ENCODE measurements at places on chromosomes 12 and 14. TPM values are rescaled to one million over a fixed set of nuclear protein-coding genes. Genes with fewer than 3 reads are reported as not detected.
A peak's percentile ranks its signal among the peaks of the same experiment; 100 is the strongest.

DNA sequence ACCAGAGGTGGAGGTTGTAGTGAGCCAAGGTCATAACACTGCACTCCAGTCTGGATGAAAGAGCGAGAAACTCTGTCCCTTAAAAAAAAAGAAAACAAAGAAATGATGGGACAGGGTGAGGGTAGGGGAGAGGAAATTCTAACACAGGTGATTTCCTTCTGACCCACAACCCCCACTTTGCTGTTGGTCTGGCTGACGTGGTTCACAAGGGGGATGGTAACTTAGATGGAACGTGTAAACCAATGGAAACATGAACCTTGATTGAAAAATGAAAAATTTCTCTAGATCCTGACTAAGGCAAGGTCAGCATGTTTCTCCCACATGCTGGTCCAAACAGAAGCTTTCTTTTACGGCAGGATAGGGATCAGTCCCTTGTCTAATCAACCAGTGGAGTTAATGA is 15.8 kb upstream of the RIOX1 start:
- no peak for DNase-seq

RAB35 gene
- polyA plus RNA-seq: 44.2 TPM

GLIPR1L1 gene
- polyA plus RNA-seq: 0.70 TPM

- DNase-seq: no peak
Observed at GRCh38 chr12:1936406-1937320, 18.2 kb upstream of the CACNA2D4 start.

DNA sequence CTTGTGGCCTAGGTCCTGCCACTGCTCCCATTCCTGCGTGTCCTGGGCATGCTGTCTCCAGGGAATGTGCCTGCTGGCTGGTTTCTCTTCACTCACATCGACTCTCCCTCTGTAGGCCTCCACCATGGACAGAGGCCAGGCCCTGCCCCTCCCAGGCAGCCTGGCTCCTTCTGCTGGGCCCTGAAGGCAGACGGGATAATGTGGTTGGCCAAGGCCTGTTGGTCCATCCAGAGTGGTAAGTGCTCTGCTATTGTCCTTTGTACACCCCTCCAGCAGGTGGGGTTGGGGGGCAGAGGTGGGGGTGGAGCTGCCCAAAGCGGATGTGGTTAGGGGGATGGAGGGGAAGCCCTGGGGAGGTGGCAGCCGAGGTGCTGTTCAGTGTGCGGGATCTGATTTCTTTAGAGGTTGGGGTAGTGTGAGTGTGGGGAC is 9.5 kb upstream of the NR4A1 start:
- DNase-seq: no peak

DNA sequence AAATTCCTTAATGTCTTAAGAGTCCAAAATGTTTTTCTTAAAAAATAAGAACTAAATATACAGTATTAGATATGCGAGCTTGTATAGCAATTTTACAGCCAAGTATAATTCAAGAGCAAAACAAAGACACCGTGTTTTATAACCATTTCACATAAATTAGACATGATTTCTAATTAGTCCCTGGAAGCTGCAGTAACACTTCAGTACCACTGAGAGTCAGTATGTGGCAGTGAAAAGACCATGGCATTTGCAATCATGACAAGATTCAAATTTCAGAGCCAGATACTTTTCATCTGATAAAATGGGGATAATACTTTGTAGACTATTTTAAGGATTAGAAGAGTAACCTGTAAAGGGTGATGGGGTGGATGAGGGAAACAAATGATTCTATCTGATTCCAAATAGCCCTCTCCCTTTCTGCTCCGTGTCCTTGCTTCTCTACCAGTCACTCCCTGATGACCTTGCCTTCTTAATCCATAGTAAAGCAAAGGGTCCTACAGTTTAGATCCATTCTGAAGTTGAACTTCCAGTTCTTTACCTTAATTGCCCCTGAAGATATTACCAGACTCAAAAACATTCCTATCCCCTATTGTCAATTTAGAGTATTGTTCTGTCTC is 145.4 kb upstream of the ABCD2 start:
- no peak for DNase-seq

- DNase-seq: no peak
Observed at GRCh38 chr14:91413547-91414474, 3.8 kb downstream of the CCDC88C start.

DNA sequence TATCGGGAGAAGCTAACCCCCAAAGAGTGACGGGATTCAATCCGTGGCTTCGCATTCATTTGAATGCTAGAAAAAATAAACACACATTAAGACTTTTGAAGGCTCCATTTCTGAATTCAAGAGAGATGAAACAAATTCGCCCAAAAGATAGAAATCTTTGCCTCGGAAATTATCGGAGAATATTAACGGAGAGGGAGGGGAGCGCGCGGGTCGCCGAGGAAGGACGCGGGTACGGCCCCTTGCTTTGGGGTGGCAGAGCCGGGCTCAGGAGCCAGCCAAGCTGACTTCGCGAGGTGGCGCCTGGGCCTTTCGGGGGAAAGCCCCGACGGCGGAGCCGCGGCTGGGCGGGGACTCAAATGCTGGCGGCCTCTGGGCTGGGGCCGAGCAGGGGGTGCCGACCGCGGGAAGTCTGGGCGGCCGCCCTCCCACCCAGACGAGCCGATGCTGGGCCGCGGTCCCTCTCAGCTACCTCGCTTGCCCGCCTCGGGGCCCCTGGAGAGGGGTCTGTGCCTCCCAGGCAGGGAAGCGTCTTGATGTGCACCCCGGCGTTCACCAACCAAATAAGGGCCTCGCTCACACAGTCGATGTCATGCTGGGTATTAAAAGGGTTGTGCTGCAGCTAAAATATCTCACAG is 14.7 kb downstream of the NKX2-1 start:
- no peak for DNase-seq

DNA sequence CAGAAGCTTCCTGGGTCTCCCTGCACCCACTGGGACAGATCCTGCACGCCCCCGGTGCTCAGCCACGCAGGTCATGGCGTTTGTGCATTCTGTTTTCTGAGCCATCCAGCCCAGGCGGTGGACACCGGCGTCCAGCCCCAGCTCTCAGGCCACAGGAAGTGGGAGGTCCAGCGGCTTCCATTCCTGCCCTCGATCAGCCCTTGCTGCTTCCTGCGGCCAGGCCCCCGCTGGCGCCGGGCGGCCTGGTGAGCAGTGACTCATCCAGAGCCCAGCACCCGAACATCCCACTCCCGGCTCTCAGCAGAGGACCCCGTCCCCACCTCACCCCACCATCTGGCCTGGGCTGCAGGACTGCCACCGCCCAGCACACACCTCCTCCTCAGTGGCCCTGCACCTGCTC is 18.0 kb upstream of the NUDT14 start:
- no peak for DNase-seq

GPRC5D gene
- polyA plus RNA-seq: 0.75 TPM

DNA sequence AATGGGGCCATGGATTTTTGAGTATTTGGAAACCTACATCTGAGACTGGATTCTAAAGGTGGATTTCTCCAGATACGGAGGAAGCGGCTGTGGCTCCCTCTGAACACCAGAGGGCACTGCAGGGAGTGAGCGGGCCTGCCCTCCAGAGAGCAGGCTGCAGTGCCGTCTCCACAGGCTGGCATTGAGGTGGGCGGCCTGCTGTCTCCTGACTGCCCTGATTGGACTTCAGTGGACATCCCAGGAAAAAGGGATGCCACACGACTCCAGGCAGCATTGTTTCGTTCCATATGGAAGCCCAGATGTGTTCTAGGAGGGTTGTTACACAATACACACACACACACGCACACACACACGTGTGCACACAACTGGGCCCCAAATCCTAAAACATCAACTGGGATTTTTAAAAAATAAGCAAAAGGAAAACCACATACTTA is 20.9 kb upstream of the ANO2 start:
- DNase-seq: no peak

DNA sequence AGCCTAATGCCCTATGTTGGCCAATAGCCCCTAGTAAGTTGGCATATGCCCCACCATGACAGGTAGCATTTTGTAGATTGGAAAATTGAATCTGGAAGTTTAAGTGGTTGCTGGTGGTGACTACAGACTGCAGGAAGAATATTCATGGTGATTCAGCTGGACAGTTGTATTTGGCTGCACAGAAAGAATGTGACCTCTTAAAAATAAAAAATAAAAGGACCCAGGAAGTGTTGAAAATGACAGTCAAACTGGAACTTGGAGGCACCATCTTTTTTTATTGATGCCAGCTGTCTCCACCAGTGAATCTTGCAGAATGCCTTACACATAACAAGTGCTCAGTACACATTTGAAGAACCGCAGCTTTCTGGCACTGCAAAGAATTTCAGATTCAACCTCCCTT is 73.9 kb downstream of the PRMT8 start:
- DNase-seq: no peak

LUM gene
- 194 TPM for polyA plus RNA-seq

- no peak for DNase-seq
Observed at GRCh38 chr14:91281346-91281745, 36.8 kb upstream of the GPR68 start.

DNA sequence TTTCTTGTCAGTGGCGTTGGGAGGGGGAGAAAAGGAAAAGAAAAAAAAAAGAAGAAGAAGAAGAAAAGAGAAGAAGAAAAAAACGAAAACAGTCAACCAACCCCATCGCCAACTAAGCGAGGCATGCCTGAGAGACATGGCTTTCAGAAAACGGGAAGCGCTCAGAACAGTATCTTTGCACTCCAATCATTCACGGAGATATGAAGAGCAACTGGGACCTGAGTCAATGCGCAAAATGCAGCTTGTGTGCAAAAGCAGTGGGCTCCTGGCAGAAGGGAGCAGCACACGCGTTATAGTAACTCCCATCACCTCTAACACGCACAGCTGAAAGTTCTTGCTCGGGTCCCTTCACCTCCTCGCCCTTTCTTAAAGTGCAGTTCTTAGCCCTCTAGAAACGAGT is 1.9 kb downstream of the ASCL1 start:
- DNase-seq: no peak

- no peak for DNase-seq
Observed at GRCh38 chr14:26820138-26820537, 222.3 kb upstream of the NOVA1 start.

GRCh38 chr14:86124328-86124727 is 594.4 kb downstream of the FLRT2 start:
- no peak for DNase-seq

METTL3 gene
- 83.7 TPM for polyA plus RNA-seq

DNA sequence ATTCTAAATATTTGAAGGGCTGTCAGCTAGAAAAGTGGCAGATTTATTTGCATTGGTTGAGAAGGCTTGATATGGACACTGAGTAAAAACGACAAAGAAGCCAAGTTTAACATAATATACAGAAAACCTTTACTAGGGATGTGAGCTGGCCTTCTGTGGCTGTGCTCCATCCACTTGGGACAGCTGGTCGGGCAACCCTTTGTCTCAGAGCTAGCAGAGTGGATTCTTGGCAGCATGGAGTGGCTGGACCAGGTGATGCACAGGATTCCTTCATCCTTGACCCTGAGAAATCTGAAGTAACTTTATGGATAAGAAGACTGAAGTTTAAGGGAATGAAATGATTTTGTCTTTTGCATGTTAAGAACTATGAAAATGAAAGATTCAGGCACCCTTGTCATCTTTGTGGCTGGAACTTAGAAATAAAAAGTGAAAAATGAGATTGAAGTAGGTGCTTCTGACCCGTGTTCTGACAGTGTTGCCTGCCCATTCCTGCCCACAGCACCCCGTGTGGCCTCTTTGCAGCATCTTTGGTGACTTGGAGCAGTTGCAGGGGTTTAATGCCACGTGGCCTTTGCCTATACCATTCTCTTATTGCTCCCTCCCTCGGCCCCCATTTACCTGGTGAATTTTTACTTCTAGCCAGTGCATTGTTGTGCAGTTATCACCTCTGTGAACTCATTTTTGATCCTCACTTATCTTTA is 32.6 kb downstream of the PELI2 start:
- no peak for DNase-seq

DNA sequence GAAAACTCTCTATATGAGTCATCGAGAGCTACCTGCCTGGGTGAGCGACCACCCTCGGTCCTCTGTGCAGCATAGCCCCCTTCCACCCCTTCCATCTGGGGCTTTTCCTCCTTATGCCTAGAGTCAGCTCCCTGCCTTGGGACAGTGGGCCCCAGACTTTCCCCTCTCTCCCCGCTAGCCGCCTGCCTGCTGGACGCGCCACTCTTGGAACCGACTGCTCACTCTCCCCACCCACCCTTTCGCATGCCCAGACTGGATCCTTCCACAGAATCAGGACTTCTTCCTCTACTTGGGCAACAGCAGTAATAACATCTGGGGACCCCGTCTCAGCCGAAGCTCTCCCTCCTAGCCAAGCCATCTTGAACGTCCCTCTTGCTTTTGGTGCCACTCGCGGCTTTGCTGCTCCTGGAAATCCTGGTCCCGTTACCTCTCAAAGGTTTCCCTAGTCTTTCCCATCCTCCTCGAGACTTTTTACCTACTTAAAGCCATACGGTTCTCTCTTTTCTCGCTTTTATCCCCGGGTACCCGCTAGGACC is 671 bp downstream of the ESYT1 start:
- no peak for DNase-seq

CPNE6 gene
- polyA plus RNA-seq: not detected

DNA sequence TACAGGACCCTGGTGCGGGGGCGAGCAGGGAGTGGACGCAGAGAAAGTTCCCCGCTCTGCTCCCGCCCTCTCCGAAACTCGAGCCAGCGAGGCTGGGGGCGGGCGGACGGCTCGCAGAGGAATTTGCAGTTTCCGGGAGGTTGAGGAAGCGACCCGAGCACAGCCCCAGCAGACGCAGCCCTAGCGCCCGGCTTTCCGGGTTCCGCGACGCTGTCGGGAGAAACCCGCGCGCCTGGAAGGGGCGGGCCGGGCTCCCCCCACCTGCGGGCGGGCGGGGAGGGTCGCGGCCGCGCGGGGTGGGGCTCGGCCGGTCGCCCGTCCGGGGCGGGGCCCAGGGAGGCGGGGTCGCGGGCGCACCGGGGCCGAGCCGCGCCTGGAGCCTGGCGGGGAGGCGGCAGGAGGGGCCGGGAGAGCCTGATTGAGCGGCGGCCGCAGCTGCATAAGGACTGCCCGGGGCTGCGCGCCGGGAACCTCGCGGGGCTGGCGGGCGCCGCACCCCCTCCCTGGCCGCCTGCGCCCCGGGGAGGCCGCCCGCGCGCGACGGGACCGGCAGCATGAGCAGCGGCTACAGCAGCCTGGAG is at the start of gene RASSF3:
TSS of gene RASSF3 (plus strand) at position 417 of the 581 bp plus-strand sequence. CDS start at position 555, 138 bp downstream.
- DNase-seq: peak; percentile 35

HSP90AA1 gene
- polyA plus RNA-seq: 884 TPM

TULP3 gene
- polyA plus RNA-seq: 35.0 TPM

GRCh38 chr12:109689426-109689825 is 24.2 kb upstream of the FAM222A start:
- DNase-seq: no peak

ACVRL1 gene
- 27.3 TPM for polyA plus RNA-seq
